ENCODE measurements at places on chromosomes 12 and 14.
A peak's percentile ranks its signal among the peaks of the same experiment; 100 is the strongest.

GRCh38 chr14:91835920-91836843 lies 31.2 kb downstream of the TC2N start:
- DNase-seq: peak; percentile 77

DNA sequence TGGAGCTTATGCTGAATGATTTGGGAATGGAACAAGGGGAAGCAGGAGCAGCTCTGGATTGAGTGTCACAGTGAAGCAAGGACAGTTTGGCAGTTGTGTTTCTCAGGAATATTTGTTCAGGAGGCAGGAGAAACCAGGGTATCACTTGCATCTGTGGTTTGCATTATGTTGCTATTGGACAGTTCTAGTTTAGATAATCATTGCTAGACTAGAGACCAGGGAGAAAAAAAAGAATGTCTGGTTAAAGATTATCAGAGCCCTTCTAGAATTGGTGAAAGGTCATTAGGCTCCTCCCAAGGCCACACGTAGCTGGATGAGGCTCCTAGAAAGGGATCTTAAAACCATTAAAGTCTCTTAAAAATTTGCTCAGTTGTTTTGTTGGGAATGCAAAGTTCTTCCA lies 17.0 kb upstream of the SRSF5 start:
- no peak for DNase-seq

- no peak for DNase-seq
Observed at GRCh38 chr14:72535485-72535884, 358.4 kb downstream of the DPF3 start.

- no peak for DNase-seq
Observed at GRCh38 chr14:95495076-95495475, 21.4 kb downstream of the SYNE3 start.

GRCh38 chr12:98058838-98059237 lies 456.6 kb upstream of the TMPO start:
- DNase-seq: no peak

DNA sequence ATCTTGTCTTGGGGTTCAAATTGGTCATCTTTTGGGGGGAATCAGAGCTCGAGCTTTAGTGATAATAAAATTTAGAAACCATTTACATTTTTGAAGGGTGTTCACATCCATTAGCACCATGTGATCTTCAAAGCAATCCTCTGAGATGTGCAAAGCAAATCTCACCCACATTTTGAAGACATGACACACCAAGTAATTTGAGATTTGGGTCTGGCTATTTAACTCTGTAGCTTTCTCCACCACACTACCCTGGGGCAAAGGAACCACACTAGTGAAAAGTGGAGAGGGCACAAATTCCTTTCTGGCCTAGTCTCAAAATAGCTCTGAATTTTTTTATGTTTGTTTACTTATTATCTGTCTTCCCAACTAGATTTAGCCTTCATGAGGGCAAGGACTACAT lies 46.6 kb upstream of the TMEM233 start:
- no peak for DNase-seq

GRCh38 chr14:73784181-73784987 lies 67.2 kb upstream of the PTGR2 start:
- no peak for DNase-seq

DNA sequence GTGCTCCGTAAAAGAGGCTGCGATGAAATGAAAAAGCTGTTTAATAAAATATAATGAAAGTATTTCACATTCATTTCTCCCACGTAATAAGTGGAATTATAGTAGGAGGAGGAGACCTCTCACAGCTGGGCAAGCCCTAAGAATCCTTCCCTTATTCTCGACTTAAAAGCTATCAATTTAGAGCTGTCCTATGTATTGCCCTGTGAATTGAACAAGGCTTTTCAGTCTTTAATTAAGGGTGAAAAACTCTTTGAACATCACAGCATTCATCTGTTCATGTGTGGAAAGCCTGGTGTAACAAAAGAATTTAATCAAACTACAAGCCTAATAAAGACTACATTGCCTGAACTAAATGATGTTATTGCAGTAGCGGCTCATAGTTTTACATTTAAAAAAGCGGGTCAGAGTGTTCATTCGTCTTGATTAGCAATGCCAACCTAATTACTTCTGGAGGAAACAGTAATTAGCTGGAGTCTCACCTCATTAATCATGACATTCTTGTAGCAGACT lies 142.0 kb downstream of the ETNK1 start:
- no peak for DNase-seq

GRCh38 chr14:93712838-93713724 lies 75.2 kb downstream of the PRIMA1 start:
- DNase-seq: no peak

GRCh38 chr14:60648934-60649874 lies at the start of gene SIX1:
SIX1 (minus strand) TSS chr14:60649477; CDS start chr14:60649189, 288 bp downstream.
- DNase-seq: peak; percentile 90

- DNase-seq: no peak
Observed at GRCh38 chr12:81094718-81095360, 17.0 kb downstream of the ACSS3 start.

DNA sequence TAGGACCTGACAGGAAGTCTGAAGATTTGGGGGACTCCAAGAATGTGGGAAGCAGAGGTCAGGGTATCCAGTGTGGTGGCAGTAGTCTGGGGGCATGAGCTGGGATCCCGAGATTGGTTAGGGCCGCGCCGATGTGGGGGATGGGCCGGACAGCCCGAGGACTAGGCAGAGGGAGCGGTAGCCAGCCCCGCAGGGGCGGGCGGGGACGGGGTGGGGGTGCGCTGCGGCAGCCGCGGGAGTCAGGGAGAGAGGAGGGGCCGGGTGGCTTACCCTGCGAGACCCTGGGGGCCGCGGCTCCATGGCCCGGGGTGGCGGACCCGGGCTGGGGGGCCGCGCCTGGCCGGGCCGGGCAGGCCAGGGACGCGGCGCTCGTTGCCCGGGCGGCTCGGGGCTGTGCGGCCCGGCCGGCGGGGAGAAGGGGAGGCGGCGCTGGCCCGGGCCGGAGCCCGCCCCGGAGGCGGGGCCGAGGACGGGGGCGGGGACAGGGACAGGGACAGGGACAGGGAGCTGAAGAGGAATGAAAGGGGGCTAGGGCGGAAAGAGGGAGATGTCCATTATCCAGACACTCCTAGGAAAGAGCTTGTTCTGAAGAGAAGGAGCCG lies 5.6 kb downstream of the ZNF385A start:
- DNase-seq: peak; percentile 92

DNA sequence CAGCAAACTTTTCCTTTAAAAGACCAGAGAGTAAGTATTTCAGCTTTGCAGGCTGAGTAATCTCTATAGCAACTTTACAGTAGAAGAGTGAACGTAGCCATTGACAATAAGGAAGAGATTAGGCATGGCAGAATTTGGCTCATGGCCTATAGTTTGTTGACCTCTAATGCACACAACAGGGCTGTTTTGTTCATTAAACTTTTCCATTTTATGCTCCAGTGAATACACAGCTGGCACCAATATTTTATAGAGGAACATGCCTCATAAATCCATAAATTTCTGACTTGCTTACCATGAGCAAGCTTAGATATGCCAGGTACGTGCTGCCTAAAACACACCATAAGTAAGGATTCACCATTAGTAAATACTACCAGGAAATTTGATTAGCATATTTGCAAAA lies 609.0 kb upstream of the STXBP6 start:
- DNase-seq: no peak

GRCh38 chr12:97024393-97024792 lies 117.3 kb downstream of the NEDD1 start:
- no peak for DNase-seq

DNA sequence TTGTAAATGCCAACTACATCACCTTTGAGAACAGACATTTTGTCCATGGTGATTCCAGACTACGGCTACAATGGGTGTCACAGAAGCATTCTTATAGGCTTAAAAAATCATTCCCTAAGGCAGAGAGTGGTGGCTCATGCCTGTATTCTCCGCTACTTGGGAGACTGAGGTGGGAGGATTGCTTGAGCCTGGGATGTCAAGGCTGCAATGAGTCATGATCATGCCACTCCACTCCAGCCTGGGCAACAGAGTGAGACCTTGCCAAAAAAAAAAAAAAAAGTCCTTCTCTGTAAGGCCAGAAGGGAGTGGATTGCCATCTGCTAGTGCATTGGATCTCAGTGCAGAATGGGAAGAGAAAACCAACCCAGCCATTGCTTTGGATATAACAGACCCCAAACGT lies 522.5 kb downstream of the VRK1 start:
- no peak for DNase-seq

DNA sequence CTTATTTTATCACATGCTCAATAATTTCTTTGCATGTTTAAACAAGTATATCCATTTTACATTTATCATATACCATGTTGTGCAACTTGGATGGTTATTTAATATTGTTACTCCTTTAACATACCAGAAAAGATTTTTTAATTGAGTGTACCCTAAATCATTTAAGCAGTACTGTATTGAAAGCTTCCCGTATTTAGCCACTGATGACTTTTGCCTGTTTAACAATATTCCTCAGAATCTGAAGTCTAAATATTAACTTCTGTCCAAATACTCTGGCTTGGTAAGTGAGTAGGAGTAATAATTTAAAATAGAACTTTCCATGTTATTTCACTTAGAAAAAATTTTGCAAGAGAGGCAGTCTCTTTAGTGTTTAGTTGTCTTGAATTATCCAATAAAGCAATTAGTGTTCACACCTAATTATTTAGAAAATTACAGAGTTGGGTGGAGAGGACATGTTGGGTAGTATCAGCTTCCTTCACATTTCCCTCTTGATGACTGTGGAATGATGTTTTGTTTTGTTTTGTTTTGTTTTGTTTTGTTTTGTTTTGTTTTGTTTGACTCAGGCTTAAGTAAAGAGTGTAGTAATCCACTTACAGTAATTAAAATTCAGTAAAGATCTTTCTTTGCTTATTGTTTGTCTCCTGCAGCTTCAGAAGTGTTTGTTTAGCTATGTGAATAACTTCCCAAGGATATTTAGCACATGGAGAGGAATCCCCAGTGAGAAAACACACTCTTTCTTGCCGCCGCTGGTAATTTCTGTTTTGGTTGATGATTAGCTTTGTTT lies 59.5 kb downstream of the DAAM1 start:
- DNase-seq: no peak

GRCh38 chr12:38809832-38810231 lies 95.6 kb downstream of the CPNE8 start:
- no peak for DNase-seq

GRCh38 chr14:69701291-69701690 lies 65.7 kb upstream of the SRSF5 start:
- no peak for DNase-seq

GRCh38 chr12:123030686-123031085 lies 50.2 kb downstream of the ARL6IP4 start:
- DNase-seq: no peak

GRCh38 chr14:94612580-94613554 lies 676 bp downstream of the SERPINA3 start:
- DNase-seq: no peak

GRCh38 chr12:22532317-22532716 lies 12.0 kb downstream of the C2CD5 start:
- no peak for DNase-seq

GRCh38 chr12:54075974-54076373 lies 22.3 kb downstream of the HOXC4 start:
- DNase-seq: no peak

- no peak for DNase-seq
Observed at GRCh38 chr14:39548358-39548757, 116.1 kb upstream of the FBXO33 start.

GRCh38 chr12:44696542-44696941 lies 179.6 kb downstream of the NELL2 start:
- DNase-seq: no peak

GRCh38 chr12:24600551-24600950 lies 348.4 kb downstream of the BCAT1 start:
- no peak for DNase-seq

DNA sequence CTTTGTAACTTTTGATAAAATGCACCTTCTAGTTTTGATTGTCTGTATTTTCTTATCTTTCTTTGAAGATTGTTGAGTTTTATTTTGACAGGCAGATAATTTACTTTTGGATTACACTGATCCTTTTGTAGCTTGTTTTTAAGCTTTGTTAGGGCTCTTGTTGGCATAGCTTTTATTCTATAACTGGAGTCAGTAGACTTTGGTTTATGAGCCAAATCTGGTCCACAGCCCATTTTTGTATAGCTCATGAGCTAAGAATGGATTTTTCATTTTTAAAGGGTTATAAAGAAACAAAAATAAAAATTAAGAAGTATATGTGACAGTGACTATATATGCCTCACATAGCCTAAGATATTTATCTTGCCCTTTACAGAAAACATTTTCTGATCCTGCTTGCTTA lies 142.3 kb downstream of the FUT8 start:
- no peak for DNase-seq

DNA sequence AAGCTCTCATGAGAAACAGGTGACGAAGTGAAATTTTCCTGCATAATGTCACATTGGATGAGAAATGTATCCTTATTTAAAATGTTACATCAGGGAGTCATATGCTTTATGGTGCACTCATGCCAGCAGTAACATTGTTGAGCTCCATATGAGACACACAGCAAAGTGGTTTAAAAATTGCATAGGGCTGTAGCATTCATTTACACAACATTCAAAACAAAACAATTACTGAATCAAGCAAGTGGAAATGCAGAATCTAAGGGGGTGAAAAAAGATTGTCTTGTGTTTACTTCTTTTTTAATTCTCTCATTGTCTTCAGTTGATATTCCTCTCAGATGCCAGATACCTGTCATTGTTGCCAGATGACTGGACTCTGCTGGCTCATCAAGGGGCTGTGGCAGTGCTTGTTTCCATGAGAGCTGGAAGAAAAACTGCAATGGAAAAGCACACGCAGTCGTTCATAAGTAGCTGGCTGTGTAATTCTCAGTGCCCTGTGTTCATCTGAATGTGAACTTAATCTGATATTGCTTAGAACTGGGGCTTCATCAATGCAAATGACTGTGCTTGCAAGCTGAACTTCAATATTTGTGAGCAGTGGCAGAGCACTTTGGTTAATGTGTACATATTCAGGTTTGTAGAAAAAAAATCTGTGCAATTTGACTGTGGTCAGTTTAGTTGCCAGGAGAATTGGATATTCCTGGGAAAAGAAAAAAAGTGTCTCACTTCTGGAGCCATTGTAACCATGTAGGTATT lies 305.6 kb downstream of the RAD51B start:
- DNase-seq: no peak

GRCh38 chr14:92515546-92516343 lies 2.2 kb downstream of the RIN3 start:
- peak; percentile 41 for DNase-seq

GRCh38 chr12:67909091-67909531 lies 80.1 kb upstream of the IFNG-AS1 start:
- no peak for DNase-seq

DNA sequence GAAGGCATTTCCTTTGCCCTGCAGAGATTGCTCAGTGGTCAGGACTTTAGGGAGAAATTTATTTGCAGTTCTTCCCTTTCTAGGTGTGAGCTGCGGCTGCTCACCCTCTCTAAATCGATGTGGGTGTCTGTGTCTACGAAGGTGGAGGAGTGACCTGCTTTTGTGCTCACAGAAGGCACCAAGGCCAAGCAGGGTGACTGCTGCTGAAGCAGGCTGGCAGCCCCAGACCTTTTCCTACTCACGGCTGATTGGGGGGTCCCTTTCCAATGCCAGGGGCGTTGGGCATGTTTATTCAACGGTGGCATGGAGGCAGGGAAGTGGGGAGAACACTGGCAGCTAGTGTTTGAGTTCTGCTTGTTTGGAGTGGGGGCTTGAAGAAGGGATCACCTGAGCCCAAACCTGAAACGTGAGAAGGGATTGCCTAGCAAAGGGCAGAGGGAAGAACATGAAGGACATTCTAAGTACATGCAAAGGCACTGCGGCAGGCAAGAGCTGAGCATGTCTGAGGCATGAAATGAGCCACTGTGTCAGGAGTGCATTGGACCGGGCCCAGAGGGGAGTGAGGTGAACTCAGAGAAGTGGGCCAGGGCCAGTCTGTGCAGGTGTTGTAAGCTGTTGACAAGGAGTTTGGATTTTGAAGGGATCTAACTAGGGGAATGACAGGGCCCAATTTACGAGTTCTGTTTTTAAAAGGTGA lies 56.3 kb downstream of the CACNA1C start:
- no peak for DNase-seq

All from aorta (tissue), 5 donors.